ENCODE measurements at places on chromosomes 2 and 18. TPM values are rescaled to one million over a fixed set of nuclear protein-coding genes. Genes with fewer than 3 reads are reported as not detected.

POTEF gene
- under 0.01 TPM for total RNA-seq

CCDC141 gene
- 0.15 TPM for total RNA-seq

ABCB6 gene
- 23.7 TPM for total RNA-seq

PCARE gene
- total RNA-seq, result not detected

RASGRP3 gene
- total RNA-seq, result 9.9 TPM

ERCC3 gene
- 45.9 TPM for total RNA-seq

TET3 gene
- 3.2 TPM for total RNA-seq

DCDC2C gene
- total RNA-seq, result not detected

APLF gene
- total RNA-seq, result 2.6 TPM

CFC1 gene
- not detected for total RNA-seq

MEP1B gene
- not detected for total RNA-seq

ERMN gene
- not detected for total RNA-seq

TUBB8B gene
- not detected for total RNA-seq

RUFY4 gene
- total RNA-seq, result not detected

ITGA6 gene
- total RNA-seq, result 260 TPM

TMEM169 gene
- not detected for total RNA-seq

RABL2A gene
- 4.5 TPM for total RNA-seq

SCTR gene
- total RNA-seq, result not detected

CD302 gene
- total RNA-seq, result 5.5 TPM

TBC1D8 gene
- total RNA-seq, result 25.7 TPM

SYT4 gene
- total RNA-seq, result not detected

OXER1 gene
- total RNA-seq, result not detected

DUSP11 gene
- 28.3 TPM for total RNA-seq

CD8A gene
- total RNA-seq, result not detected

CYP27A1 gene
- total RNA-seq, result 18.2 TPM

LDLRAD4 gene
- 0.65 TPM for total RNA-seq

SPDYA gene
- total RNA-seq, result 0.32 TPM

UGT1A3 gene
- not detected for total RNA-seq

SLC40A1 gene
- total RNA-seq, result 4.5 TPM

EPHA4 gene
- total RNA-seq, result 25.3 TPM

TLX2 gene
- not detected for total RNA-seq

KRTCAP3 gene
- not detected for total RNA-seq

NYAP2 gene
- not detected for total RNA-seq

AMER3 gene
- total RNA-seq, result not detected

ATOH8 gene
- 5.8 TPM for total RNA-seq

PAX3 gene
- not detected for total RNA-seq

METTL8 gene
- total RNA-seq, result 38.0 TPM

ASXL3 gene
- 0.32 TPM for total RNA-seq

ASAP2 gene
- total RNA-seq, result 52.3 TPM

WDR75 gene
- total RNA-seq, result 53.6 TPM

MSH2 gene
- 48.0 TPM for total RNA-seq

SERPINB11 gene
- total RNA-seq, result not detected

OTOS gene
- not detected for total RNA-seq

SP140 gene
- not detected for total RNA-seq

CXCR2 gene
- total RNA-seq, result not detected

THUMPD2 gene
- 10.7 TPM for total RNA-seq

DES gene
- 1.2 TPM for total RNA-seq

LIMS1 gene
- total RNA-seq, result 137 TPM
